Fibroblast of skin of left quadriceps (primary cell): ENCODE measurements at places on chromosomes 11 and 22.
A peak's percentile ranks its signal among the peaks of the same experiment; 100 is the strongest.

- no peak for DNase-seq
These were observed 3.2 kb downstream of the SIRT3 start for GRCh38 chr11:232783-233565.

GRCh38 chr11:13269775-13270174, 7.8 kb upstream of the BMAL1 start:
- no peak for DNase-seq

GRCh38 chr11:15783619-15784018, 572.7 kb downstream of the SOX6 start:
- no peak for DNase-seq

GRCh38 chr22:39496131-39496838, 5.8 kb upstream of the MIEF1 start:
- no peak for DNase-seq

DNA sequence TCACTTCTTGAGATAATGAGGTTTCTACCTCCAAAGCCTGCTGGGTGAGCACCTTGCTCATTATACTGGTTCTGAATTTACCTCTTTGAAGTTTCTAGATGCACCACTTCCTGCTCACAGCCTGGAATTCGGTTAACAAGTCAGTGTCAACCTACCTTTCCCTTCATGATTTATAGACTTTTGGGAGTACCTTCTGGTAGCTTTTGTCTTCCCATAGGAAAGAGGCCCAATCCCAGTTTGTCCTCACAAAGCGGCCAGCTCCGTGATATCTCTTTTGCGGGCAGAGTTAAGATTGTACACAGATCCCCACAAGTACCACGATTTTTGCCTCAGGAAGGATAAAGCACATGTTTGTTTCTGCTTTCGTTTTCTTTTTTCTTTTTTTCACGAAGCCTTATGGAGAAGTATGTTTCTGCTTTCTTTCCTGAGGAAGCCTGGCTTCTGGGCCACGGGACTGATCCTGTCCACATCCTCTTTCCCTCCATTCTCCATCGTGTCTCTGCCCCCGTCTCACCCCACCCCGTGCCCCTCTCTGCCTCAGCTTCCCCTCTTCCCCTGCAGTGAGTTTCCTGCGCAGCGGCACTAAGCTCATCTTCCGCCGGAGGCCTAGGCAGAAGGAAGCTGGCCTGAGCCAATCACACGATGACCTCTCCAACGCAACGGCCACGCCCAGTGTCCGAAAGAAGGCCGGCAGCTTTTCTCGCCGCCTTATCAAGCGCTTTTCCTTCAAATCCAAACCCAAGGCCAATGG, 5.7 kb upstream of the HINFP start:
- DNase-seq, result no peak

DNA sequence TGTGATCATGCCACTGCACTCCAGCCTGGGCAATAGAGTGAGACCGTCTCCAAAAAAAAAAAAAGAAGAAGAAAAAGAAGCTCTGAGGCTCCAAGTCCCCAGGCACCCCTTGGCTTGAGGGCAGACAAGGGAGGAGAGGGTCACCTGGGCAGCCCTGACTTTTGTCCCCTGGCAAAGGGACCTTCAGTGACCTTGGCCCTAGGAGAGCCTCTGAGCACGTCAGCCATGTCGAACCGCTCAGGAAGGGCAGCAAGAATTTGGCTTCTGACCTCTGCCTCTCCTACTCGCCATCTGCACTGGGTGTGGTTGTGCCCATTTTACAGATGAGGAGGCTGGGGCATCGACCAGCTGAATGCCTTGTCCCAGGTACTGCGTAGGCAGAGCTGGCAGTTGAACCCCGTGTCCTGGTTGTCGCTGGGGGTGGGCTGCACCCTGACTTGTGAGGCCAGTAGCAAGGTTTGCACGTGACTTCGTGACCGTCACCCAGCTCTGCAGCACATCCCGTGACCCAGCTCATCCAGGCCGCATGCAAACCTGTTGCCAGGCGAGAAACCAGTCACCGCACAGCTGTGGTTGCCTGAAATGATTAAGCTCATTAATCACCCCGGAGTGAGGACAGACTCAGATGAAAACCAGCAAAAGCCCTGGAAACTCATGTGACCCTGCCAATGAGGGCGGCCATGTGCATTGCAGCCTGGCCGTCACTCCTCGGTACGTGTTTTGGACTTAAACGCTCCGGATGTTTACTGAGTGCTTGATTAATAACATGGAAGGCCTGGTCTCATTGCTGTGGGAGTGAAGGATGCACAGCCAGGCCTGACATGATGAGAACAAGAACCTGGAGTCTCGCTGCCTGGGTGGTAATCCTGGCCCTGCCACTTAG, 47.7 kb upstream of the PPP6R3 start:
- peak; percentile 91 for DNase-seq

DNA sequence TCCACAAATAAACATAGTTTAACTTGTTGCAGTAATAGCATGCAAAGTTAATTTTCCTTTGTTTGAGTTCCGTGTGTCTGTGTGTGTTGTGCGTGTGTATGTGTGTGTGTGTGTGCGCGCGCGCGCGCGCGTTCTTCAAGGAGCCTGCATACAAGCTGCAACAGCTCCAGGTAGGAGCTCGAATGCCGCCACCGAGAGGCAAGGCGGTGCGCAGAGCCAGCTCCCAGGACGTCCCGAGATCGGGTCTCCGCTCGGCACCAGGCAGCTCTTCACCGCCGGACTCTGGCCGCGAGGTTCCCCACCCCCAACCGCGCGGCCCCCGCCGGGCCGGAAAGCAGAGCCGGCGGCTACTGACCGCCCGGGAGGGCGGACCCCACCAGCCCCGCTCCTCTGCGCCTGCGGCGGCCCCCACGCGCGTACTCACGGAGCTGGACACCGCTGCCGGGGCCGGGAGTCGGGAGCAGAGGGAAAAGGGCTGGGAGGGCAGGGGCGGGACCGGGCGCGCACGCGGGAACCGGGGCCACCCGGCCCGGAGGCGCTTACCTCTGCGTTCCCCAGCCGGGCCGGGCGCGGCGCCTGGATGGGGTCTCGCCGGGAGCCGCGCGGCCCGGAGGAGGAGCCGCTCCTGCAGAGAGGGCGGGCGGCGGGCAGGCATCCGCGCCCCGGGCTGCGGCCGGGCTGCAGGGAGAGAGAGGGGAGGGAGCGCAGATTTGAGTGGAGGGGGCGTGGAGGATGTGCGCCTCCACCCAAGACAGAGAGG, 40.4 kb upstream of the AKIP1 start:
- peak; percentile 39 for DNase-seq

GRCh38 chr22:31080848-31081649, at the start of gene SMTN:
Gene SMTN, plus strand, starts transcription at chr22:31081318. Its CDS starts 1,941 bp downstream, at chr22:31083259.
- DNase-seq, result peak; percentile 75

- no peak for DNase-seq
These were observed 103.4 kb downstream of the BRD1 start for GRCh38 chr22:49724030-49724892.

GRCh38 chr11:296171-297050, 2.9 kb downstream of the IFITM5 start:
- DNase-seq, result no peak

DNA sequence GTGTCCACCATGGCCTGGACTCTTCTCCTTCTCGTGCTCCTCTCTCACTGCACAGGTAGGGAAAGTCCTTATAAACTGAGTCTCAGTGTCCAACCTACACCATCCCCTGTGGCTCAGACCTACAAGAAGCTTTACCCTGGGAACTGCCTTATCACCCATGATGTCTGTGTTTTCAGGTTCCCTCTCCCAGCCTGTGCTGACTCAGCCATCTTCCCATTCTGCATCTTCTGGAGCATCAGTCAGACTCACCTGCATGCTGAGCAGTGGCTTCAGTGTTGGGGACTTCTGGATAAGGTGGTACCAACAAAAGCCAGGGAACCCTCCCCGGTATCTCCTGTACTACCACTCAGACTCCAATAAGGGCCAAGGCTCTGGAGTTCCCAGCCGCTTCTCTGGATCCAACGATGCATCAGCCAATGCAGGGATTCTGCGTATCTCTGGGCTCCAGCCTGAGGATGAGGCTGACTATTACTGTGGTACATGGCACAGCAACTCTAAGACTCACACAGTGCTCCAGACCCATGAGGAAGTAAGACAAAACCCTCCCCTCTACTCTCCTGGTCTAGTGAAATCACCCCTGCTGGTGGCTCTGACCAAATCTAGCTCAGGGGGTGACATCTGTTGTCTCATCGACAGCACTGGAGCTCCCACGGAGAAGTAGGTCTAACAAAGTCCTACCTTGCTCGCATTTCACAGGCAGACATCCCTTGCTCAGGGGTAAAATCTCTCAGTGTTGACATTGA, 74.3 kb downstream of the VPREB1 start:
- no peak for DNase-seq

DNA sequence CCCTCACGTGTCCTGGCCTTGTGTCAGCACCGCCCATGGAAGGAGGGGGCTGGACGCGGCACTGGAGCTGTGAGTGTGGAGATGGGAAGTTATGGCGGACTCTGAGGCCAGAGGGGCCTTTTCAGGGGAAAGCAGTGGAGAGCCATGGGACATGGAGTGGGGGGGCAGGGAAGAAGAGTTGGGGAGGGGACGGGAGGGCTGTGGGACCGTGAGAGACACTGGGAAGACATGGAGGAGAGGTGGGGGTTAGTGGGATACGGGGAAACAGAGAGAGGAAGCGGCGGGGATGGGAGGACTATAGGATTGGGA, 58.2 kb downstream of the FBXO7 start:
- peak; percentile 70 for DNase-seq

DNA sequence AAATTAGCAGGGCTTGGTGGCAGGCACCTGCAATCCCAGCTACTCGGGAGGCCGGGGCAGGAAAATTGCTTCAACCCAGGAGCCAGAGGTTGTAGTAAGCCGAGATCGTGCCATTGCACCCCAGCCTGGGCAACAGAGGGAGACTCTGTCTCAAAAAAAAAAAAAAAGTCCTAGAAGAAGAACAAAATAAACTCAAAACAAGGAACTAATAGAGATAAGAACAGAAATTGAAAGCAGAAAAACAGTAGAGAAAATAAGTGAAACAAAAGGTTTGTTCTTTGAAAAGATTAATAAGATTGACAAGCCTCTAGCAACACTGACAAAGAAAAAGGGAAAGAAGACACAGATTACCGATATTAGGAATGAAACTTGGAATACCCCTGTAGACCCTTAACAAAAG, 45.1 kb upstream of the CBX7 start:
- no peak for DNase-seq

- DNase-seq, result no peak
These were observed 79.3 kb downstream of the MICAL2 start for GRCh38 chr11:12189543-12190235.
